ENCODE measurements at places on chromosomes 1 and 21.

DNA sequence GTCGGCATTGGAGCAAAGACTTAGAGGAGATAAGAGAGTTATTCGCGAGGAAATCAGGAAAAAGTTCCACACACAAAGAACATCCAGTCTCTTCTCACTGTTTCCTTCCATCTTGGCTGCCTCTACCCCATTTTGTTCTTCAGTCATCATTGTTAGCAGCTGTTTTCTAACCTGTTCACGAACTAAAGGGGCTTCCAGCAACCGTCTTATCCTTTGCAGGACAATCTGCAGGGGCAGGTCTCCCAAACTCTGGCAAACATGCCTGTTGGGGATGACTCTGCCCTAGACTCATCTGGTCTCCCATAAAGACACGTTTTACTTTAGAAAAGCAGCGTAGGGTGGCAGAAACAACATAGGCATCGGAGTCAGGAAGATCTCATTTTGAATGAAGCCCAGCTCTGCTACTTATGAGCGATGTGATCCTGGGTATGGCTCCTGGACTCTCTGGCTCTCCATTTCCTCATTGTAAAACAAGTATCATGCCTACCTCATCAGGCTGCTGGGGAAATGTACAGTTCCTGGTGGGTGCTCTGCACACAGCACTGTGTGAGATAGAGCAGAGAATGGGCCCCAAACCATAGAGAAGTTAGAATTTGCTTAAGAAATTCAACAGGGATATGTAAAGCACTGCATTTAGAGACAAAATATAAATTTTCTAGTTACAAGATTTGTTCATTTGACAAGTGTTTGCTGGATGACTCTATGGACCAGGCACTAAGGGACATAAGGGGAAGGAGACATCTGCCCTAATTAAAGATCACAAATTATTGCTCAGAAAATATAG is 59.7 kb downstream of the MEF2D start:
- no peak for DNase-seq

- DNase-seq, result no peak
These were observed 230.1 kb downstream of the TRABD2B start for GRCh38 chr1:47766832-47767740.

GRCh38 chr1:5599541-5599940 is 392.7 kb downstream of the NPHP4 start:
- no peak for DNase-seq

GRCh38 chr1:14363036-14363590 is 235.4 kb upstream of the KAZN start:
- no peak for DNase-seq

DNA sequence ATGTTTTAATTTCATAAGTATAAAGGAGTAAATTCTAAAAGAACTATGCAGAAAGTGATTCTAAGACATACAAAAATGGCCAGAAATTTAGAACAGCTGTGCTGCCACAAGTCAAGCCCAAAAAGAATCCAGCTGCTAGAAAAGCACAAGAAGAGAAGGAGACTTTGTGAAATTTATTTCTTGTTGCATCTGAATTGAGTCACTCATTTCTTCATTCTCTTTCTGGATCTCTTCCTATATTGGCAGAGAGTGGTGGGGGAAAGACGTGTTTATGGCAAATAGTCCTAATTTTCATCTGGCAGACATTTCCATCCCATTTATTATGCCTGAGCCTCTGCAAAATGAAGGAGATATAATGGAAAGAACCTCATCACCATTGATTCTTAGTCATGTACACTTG is 139.6 kb upstream of the CTTNBP2NL start:
- no peak for DNase-seq

- peak; percentile 17 for DNase-seq
These were observed at the start of gene CDC42BPA for GRCh38 chr1:227318016-227318852. TSS of gene CDC42BPA (minus strand) at chr1:227318492. CDS start at chr1:227317182, 1,310 bp downstream.

DNA sequence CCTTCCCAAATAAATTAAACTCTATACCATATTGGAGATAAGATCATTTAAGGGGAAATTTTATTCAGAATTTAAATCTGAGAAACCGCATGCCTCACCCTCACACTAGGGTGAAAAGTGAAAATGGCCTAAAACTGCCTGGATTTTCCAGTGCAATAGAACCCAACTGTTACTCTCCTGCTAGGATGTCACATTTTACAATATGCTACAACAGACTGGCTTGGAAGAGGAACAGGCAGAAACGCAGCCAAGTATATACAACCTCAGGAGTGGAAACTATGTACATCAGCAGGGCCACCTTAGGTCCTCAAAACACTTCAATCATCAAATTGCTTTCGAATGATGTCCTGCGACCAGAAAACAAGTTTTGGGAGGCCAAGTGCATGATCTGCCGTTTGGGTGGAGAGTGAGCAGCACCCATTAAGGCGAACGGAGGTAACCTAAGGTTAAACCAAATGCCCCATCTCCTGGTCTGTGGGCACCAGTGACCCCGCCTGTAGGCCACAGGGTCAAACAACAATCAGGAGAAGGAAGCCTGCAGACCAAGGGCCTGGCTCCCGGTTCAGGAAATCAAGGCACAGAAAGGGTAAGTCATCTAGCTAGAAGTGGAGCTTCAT is 4.9 kb downstream of the RCAN1 start:
- DNase-seq, result no peak
